NCI-H69 (cell line): ENCODE measurements at places on chromosomes 1 and 21.

GRCh38 chr1:12678820-12679219 is 34.9 kb downstream of the AADACL4 start:
- DNase-seq = no peak

DNA sequence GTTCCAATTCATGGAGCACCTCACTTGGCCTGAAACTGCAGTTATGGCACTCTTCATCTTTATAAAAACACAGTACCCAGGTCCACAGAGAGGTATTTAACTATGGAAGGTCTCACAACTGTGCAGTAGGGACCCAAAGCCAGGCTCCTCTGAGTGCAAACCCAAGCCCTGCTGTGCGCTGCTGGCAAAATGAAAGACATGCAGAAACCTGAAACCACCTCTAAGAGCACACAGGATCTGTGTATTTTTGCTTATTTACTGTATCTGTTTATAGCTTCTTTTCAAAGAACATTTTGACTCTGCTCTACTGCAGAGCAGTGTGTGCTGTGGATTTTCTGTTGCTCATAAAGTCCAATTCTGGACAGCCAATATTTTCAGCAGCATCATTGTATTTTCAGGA is 166.6 kb downstream of the DSCAM start:
- DNase-seq = peak; percentile 85

DNA sequence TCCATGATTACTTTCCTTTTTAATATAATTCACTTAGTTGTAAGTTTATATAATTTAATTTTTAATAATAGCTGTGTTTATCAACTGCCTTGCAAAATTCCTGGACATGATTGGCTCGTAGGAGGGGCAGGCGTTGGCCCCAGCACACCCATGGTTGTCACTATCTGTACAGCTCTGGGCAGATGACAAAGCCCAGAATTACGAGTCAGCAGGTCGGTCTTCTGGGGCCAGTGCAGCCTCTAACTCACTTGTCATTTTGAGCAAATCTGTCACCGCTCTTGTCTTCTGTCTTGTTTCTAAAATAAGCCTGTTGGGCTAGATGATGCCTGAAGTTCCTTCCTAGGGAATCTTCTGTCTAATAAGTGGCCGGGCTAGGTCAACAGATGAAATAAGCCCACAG is 21.4 kb upstream of the LRRC38 start:
- no peak for DNase-seq

DNA sequence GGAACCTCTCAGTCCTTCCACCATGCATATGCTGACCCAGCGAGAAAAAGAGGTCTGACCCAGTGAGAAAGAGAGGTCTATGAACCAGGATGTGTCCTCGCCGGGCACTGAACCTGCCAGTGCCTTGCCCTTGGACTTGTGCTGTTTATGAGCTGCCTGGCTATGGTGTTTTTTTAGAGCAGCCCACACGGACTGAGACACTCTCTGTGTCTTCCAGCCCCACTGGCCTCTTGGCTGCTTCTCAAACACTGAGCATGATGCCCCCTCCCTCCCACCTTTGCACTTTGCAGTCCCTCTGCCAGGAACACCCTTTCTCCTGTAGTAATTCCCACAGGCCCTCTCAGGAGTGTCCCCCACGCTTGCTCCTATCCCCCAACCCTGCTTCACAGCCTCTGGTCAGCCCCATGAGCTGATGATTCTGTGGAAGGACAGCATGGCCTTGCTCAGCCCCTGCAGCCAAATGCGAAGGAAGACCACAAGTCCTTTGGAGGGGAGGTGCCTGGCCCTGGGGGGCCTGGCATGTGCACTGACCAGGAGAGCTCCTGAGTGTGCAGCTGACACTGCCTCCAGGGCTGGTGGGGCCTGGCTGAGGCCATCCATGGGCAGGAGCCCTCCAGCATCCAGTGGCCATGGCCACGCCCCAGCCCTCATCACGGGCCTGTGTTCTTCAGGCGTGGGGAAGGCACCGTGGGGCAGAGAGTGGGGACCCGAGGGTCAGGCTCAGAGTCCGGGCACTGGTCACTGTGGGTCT is 23.8 kb downstream of the WNT3A start:
- DNase-seq = no peak

DNA sequence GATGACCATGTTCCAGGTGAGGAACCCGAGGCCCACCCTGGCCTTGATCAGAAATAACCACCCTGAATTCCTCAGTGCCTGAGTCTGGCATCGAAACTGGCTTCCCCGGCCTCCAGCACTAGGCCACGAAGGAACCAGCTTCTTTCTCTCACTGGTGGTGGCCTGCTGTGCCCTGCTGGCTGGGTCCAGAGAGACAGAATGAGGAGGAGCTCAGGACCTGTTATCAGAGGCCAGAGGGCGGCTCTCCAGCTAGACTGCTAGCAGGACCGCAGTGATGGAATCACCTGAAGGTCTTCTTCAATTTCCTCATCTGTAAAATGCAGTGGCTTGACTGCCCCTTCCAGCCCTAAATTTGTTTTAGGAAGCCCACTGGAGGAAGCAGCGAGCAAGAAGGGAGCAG is 20.5 kb downstream of the ROR1 start:
- no peak for DNase-seq

DNA sequence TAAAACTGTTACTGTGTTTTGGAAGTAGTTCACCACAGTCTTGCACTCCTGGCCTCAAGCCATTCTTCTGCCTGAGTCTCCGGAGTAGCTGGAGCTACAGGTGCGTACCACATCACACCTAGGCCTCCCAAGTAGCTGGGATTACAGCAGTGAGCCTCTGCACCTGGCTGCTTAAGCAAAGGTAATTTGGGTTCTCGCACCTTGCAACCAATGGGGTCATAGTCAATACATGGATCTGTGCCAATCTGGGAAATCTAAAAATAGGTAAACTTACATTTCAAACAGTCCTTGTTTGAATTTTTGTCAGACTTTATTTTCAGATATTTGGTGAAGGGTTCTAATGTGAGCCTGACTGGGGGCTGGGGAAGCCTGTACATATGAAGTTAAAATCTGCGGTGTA is 466.5 kb downstream of the PCP4 start:
- peak; percentile 39 for DNase-seq

DNA sequence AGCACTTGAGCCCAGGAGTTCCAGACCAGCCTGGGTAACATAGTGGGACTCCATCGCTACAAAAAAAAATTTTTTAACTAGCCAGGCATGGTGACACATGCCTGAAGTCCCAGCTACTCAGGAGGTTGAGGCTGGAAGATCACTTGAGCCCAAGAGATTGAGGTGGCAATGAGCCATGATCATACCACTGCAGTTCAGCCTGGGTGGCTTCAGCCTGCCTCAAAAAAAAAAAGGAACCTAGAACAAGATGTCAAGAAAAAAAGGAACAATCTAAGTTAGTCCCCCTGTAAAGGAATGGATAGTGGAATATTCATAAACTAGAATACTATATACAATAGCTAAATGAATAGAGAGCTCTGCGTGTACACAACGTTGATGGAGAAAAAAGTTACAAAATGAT is 14.4 kb downstream of the NSL1 start:
- DNase-seq = no peak

GRCh38 chr1:47651311-47652089 is 213.7 kb downstream of the FOXD2 start:
- peak; percentile 81 for DNase-seq

GRCh38 chr1:232486454-232487207 is 143.3 kb downstream of the SIPA1L2 start:
- DNase-seq = no peak

DNA sequence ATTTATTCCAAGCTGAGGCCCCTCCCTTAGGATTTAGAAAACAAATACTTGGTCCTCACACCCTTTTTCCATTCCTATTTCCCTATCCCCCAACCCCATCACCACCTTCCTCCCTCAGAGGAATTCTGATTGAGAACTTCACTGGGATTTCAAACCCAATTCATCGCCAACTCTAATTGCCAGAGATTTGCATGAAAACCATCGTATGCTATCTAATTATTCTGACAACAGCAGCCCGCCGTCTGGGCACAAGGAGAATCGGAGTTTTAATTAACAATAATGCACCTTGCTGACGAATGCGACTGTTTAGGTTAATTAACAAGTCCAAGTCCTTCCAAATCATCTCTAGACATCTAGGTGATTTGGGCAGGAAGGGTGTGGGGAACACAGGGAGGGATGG is 4.4 kb downstream of the ACKR1 start:
- DNase-seq = no peak

DNA sequence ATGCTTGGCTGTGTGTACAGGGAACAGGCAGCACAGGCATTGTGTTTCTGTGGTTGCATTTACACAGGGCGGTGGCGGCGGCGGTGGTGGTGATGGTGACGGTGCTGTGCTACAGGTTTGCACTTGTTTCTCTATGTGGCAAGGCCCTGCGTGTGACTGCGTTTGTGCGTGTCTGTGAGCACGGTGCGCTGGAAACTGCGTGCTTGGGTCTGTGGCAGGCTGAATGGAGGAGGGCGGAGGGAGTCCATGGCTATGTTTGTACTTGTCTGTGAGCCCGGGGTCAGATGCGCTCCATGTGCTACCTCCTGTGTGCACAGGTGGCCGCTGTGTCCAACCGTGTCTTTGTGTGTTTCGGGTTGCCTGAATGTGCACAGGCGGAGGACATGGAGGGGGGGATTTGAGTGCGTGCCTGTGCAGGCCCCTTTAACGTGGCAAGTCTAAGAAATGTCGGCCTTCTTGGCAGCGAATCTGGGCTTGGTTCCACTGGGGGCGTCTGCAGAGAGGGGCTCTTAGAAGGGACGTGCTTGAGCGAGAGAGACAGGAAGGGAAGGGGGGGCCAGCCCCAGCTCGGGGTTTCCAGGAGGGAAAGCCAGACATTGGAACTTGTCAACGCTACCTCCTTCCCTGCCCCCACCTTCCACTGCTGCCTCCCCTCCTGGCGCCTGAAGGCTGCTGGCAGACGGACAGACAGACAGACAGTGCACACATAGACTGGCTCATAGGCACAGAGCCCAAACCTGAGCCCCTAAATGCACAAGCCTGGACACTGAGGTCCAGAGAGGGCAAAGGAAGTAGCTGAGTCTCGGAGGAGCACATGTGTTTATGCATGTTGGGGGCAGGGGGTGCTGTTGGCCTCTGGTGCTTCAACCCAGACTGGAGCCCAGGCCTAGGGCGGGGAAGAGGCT is 32.7 kb upstream of the WASF2 start:
- peak; percentile 93 for DNase-seq

GRCh38 chr1:15299806-15300205 is 52.8 kb downstream of the FHAD1 start:
- no peak for DNase-seq

DNA sequence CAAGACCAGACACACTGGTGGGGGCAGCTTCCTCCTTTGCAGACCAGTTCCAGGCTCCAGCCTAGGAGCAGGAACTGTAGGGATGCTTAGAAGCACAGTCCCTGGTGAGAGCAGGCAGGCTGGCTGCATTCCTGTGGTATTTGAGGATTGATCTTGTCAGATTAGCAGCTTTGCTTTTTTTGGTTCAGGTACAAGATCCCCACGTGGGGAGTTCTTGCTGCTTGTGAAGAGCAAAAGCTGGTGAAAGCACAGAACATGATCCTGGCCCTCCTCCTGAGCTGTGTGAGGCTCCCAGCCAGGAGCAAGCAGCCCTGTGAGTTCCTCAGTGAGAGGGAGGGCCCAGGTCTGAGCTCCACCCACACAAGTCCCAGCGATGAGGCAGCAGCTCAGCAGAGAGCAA is 75.3 kb upstream of the ARTN start:
- no peak for DNase-seq

DNA sequence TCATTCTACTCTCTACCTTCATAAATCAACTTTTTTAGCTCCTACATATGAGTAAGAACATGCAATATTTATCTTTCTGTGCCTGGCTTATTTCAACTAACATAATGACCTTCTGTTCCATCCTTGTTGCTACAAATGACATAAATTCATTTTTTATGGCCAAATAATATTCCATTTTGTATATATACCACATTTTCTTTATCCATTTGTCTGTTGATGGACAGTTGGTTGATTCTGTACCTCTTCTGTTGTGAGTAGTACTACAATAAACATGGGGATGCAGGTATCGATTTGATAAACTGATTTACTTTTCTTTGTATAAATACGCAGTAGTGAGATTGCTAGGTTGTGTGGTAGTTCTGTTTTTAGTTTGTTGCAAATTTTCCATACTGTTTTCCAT is 279.5 kb upstream of the NFIA start:
- DNase-seq = no peak

DNA sequence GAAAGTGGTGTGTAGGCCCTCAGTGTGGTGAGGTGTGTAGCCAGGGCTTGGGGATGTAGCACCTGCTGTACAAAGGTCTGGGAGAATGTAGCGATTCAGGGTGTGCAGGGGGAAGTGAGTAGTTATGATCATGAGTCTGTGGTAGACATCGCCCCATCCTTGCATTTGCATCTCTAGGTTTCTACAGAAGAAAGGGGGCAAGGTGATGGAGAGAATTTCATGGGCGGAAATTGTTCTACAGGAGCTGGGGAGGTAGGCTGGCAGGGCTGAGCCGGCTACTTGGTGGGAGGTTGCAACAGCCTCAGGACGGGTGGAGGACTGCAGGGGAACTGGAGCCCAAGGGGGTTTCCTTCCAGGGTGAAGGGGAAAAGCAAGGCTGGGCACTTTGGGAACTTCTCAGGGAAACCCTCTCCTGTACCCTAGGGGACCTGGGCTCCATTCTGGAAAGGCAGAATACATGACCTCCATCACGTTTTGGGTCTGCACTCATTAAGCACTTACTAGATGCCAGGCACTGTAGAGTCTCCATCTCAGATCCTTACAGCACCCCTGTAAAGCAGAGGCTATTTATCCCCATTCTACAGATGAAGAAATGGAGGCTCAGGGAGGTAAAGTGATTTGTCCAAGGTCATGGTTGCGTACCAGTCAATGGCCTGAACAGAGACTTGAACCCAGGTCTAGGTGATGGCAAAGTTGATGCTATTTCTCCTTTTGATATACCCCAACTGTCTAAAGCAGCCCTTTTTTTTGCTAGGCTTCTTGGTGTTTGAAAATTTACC is 14.5 kb upstream of the TNFRSF1B start:
- no peak for DNase-seq

- DNase-seq = no peak
Measured at GRCh38 chr21:33611006-33611744, 22.7 kb upstream of the DONSON start.
